ENCODE measurements at places on chromosomes 11 and 22.

GRCh38 chr22:39664485-39665200, 94.1 kb downstream of the CACNA1I start:
- no peak for DNase-seq

DNA sequence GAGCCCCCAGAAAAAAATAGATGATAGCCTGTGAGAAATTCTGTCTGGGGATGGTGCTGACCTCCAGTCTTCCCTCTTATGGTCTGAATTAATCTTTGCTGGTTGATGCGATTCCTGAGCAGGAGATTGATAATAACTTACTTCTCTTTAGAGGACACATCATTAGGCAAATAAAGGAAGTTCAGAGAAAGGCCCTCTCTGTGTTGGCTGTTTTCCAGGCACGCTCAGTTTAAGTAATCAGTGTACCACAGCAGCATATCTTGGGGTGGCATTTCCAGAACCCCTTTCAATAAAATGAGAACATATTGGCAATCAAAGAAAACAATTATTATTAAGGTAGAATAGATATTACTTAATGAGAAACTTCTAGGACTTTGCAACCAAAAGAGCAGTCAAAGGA, 1129.3 kb upstream of the RAG2 start:
- DNase-seq: no peak

GRCh38 chr11:129117595-129118350, 74.4 kb downstream of the ARHGAP32 start:
- DNase-seq: peak; percentile 60

- DNase-seq: no peak
Measured at GRCh38 chr11:122791411-122791810, 46.9 kb upstream of the CRTAM start.

DNA sequence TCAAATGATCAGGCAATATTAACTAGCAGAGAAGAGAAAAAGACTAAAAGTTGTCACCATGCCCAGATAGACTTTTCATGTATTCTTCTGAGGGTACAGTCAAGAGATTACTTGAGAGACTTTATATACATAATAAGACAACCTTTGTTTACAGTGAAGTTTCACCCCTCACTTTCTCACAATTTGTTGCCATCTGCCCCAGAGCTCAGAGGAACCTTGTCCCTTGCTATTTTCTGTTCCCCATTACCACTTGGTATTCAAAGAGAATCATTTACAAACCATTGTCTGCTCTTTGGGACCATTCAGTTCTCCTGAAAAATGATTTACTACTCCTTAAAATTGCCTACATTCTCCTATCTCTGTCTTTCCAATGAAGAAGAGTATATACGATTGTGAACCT, 544.6 kb downstream of the CNTN5 start:
- DNase-seq: no peak

GRCh38 chr11:74672332-74672955, 58.8 kb downstream of the CHRDL2 start:
- no peak for DNase-seq

DNA sequence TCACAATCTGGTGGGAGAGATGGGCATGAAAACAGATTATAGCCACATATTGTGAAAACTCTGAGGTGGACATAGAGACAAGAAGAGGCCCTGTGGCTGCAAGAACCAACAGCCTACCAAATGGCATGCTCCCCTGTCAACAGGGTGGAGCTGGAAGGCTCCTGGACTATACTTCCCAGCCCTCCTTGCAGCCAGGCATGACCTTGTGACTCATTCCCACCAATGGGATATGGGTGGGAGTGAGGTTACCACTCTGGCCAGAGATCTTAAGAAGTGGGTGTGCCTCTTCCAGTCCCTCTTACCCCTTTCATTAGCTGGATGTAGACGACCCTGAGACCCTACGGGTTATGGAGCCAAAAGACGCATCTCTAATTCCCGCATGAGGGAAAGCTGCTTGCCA, 126.4 kb upstream of the ZBED5 start:
- DNase-seq: no peak

GRCh38 chr22:21673534-21674321, 7.9 kb downstream of the PPIL2 start:
- no peak for DNase-seq

DNA sequence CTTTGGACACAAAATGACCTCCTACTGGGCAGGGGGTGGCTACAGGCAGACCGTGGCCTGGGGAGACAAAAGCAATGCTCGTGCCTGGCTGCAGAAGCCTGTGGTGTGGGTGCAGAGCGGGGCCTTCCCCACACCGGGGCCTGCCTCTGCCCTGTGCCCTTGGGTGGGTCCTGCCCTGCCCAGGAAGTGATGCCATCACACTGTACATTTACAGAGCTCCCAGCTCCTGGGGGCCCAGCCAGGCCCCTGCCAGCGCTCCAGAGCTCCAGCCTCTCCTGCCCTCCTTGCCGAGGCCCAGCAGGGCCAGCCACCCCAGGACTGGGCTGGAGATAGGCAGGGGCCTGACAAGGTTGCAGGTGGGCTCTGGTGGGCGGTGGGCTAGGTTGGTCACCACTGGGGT, 40.1 kb downstream of the MUC5B start:
- DNase-seq: no peak

DNA sequence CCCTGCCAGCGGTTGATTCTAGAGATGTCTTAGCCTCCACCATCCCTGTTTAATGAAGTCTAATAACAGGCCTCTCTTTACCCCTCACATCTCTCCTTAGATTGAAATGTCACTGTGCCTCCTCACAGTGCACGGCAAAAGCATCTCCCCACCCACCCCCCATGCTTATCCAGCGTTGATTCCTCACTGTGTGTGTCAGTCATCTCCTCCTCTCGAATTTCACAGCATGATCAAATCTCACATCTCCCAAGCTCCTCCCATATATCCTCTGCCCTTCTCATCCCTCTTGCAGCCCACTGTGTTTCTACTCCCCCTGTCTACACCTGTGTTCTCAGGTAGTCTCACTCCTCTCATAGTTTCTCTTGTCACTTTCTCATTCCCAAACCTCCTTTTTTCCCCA, 84.6 kb downstream of the DBX1 start:
- no peak for DNase-seq

- DNase-seq: no peak
Measured at GRCh38 chr11:120236169-120237107, 3.5 kb upstream of the POU2F3 start.

GRCh38 chr11:96340555-96340885, 2.5 kb downstream of the MAML2 start:
- no peak for DNase-seq

GRCh38 chr11:131829725-131830124, 459.3 kb downstream of the NTM start:
- no peak for DNase-seq

DNA sequence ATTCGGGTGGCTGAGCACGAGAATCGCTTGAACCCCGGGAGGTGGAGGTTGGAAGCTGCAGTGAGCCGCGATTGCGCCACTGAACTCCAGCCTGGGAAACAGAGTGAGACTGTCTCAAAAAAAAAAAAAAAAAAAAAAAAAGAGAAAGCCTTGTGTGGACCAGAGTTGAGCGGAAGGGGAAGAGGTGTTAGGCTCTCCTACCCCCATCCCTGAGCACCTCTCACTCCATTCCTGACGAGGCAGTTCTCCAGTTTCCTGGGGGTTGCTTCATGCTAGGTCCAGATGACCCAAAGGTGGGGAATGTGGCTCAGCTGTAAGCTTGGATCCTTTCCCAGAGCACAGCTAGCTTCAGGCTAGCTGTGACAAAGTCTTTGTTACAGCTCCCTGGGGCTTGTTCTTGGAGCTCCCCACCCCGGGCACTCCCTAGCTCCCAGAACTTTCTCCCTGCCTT, 8.8 kb upstream of the DNAL4 start:
- DNase-seq: no peak

GRCh38 chr22:46054091-46055073, 77.4 kb upstream of the WNT7B start:
- no peak for DNase-seq

- DNase-seq: no peak
Measured at GRCh38 chr11:107752949-107753822, 41.3 kb upstream of the SLN start.

GRCh38 chr22:42086051-42086450, 4.5 kb downstream of the NDUFA6 start:
- no peak for DNase-seq

- DNase-seq: no peak
Measured at GRCh38 chr11:64196626-64197025, 9.9 kb upstream of the FERMT3 start.

- no peak for DNase-seq
Measured at GRCh38 chr22:42785706-42786499, 65.2 kb upstream of the A4GALT start.

DNA sequence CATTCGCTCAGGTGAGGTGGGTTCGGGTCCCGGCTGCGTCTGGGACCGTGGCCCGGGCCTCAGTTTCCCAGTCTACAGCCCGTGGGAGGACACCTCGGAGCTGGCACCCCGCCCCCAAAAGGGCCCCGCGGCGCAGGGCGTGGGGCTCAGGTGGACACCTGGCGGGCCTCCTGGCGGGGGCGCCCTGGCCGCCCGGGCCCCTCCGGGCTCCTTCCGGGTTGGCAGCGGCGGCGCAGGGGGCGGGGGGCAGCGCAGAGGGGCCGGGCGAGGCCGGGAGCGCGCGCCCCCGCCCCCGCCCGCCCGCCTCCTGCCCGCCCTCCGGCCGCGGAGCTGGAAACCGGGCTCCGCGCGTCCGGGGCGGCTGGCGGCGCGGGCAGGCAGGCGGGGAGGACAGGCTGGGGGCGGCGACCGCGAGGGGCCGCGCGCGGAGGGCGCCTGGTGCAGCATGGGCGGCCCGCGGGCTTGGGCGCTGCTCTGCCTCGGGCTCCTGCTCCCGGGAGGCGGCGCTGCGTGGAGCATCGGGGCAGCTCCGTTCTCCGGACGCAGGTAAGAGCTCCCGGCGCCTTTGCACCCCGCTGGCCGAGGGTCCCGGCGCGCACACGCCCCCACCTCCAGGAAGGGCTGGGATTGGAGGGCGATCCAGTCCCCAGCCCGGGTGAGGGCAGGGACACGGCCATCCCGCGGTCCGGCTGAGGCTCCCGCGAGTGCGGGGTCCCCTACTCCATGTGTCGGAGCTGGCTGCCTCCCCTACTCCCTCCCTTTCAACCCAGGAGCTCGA, at the start of gene EMID1:
Gene EMID1 (plus strand): TSS at position 303 of the 778 bp plus-strand sequence. CDS start 143 bp downstream, at position 446.
- DNase-seq: no peak

- DNase-seq: no peak
Measured at GRCh38 chr11:119683783-119684182, 45.2 kb downstream of the NECTIN1 start.

DNA sequence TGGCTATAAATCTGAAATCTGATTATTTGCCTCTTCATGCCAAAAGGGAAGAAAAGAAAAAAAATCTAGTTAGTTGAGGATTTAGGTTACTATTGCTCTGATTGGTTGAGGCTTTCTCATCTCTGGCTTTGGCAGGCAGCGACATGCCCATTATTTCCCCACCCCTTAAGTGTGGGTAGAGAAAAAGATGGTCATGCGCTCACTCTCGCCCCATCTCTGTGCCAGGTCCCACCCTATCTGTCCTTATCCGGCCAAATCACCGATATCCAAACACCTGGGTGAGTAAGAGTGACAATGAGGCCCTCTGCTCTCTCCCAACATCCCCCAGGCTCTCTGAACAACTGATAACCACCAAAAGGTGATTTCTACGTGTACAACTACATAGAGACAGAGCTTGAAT, 31.2 kb upstream of the SNX19 start:
- DNase-seq: no peak

- DNase-seq: no peak
Measured at GRCh38 chr11:72823105-72823804, 9.0 kb downstream of the ATG16L2 start.

- no peak for DNase-seq
Measured at GRCh38 chr22:26990503-26991189, 333.3 kb downstream of the MIAT start.

DNA sequence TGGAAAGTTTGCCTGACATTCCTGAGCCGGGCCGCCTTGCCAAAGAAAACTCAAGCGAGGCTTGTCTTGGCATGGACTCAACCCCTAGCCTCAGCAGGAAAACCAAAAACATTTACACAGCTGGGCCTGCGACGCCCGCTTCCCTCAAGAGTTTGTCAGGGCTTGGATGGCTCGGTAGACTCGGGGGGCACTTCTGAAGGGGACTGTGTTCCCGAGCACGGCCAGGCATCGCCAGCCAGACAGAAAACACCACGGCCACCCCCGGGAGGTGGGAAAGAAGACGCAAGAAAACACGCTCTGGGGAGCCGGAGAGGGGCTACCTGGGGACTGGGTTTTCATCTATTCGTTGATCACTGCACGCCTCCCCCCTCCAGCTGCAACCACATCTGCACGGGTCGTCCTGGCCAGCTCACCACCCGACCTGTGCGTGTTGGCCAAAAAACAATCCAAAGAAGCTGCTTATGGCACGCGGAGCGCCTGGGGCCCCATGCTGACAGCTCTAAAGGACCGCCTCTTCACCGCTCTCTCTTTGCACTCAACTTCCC, 380.7 kb downstream of the MN1 start:
- DNase-seq: no peak

GRCh38 chr11:118620529-118621070, 13.2 kb downstream of the PHLDB1 start:
- DNase-seq: no peak

GRCh38 chr22:32531931-32532819, 57.6 kb downstream of the FBXO7 start:
- DNase-seq: no peak

DNA sequence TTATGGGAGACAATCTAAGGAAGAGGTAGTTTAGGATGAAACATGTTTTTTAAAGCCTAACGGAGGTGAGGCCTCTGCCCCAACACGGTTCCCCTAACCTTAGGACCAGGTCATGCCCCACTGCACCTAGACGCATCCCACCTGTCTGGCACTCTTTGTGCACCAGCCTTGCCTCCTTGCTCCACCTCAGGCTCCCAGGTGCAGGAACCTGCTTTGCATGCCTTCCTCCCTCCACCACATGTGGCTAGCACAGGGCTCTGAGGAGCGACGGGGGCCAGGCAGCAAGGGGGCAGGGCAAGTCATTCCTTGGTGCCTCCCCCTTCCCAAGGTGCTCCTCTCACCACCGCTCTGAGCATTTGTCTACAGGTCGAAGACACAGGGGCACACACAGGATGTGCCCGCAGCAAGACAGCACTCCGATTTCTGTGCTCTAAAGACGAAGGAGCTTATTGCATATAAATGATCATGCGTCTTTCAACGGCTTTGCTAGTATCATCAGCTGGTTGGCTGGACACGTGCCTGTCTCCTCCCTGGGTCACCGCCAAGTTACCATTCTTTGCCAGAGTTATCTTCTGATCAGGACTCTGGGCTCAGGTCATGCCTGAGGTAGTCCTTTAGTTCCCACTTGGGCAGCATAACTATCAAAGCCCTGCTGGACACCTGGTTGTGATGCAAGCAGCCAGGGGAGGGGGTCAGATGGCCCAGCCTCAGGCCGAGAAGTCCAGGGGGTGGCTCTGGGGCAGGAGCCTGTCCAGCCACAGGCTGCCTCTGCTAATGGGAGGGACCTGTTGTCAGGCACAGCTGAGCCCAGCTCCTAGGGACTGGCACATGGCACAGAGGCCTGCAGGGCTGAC, 172.0 kb upstream of the NTM start:
- no peak for DNase-seq

Data from KG1 (cell line).